Tibial nerve (tissue), 4 donors: ENCODE measurements at places on chromosomes 12 and 14. TPM values are rescaled to one million over a fixed set of nuclear protein-coding genes. Genes with fewer than 3 reads are reported as not detected.

KRT6C gene
- total RNA-seq: not detected

RPL36AL gene
- total RNA-seq: 132 TPM

KRT78 gene
- not detected for total RNA-seq

LMNTD1 gene
- total RNA-seq: not detected

GATC gene
- total RNA-seq: 31.8 TPM

SERPINA12 gene
- total RNA-seq: not detected

LRRC10 gene
- total RNA-seq: not detected

NPFF gene
- not detected for total RNA-seq

C12orf50 gene
- total RNA-seq: not detected

VRTN gene
- total RNA-seq: not detected

CLEC9A gene
- total RNA-seq: 0.21 TPM

CLEC6A gene
- not detected for total RNA-seq

SLC2A3 gene
- total RNA-seq: 83.4 TPM

EIF2B2 gene
- 33.5 TPM for total RNA-seq

PTPN21 gene
- 25.6 TPM for total RNA-seq

FSCB gene
- 0.66 TPM for total RNA-seq

DNA sequence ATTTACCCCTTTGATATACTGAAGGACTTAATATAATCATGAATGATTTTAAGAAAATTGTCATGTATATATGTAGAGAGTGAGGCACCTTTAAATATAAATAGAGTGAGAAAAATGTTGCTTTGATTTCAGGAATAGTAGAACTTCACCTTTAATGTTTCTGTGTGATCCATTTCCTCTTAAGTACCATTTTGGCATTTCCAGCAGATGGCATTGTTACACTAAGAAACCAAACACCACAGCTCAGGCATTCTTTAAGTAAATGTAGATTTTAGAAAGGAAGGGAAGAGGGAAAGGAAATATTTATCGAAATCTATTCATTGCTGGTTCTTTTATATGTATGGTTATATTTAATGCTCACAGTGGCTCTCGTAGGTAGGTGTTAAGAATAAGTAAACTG is 556.7 kb upstream of the FBXO33 start:
- DNase-seq: no peak

GRCh38 chr12:116384691-116385485 is 107.4 kb upstream of the MED13L start:
- no peak for DNase-seq

DNA sequence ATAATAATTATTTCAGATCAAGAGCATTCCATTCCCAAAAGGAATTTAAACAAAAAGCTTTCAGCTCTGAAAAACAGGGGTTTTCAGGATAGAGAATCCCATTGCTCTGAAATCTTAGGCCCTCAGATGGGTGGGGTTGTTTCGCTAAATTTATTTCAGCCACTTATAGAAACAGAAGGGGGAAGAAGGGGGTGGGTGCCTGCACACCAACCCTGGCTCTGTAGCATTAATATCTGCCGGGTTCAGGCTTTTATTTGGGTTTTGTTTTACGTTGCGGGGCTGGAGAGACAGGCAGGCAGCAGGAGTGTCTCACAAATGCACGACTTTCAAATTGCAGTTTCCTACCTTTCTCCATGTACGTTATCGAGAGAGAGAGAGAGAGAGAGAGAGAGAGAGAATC is 12.5 kb upstream of the ZFP36L1 start:
- DNase-seq: no peak

DNA sequence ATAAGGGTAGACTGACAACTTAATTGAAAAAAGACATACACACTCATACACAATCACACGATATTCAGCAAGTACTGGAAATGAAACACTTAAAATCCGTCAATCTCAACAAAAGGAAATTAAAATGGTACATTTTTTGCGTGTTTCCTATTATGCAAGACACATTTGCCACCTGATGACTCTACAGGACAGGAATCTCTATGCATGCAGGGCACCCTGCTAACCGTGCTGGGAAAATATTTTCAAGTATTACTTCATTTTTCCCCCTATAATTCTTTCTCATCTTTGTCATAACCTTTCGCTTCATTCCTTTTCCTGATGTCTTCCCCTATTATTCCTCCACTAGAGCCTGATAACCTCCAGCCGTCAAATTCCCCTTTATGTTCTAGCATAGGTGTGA is 150.2 kb downstream of the TMEM132D start:
- no peak for DNase-seq

GRCh38 chr12:124678421-124678893 is 111.0 kb upstream of the NCOR2 start:
- DNase-seq: no peak

GRCh38 chr12:75953312-75953906 is 78.2 kb downstream of the PHLDA1 start:
- no peak for DNase-seq

DNA sequence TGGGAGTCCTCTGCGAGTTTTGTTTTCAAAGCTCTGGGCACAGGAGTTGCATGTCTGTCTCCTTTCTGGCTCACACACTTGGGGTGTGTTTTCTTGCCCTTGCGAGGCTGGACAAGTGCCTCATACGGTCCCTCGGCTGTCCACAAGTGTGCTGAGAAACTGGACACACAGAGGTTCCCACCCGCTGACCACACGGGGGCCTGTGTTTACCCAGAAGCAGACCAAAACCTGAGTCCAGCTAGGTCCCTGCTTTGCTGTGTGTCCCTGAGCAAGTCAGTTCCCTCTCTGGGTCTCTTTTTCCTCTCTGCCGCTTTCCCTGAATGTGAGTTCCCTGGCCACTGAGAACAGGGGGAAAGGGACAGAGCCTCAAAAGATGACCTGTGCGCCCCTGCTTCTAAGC is 678 bp upstream of the OAS2 start:
- DNase-seq: no peak

- DNase-seq: no peak
Observed at GRCh38 chr14:97724265-97724731, 927.1 kb downstream of the VRK1 start.

GRCh38 chr12:30019366-30020140 is 235.8 kb upstream of the TMTC1 start:
- no peak for DNase-seq

GRCh38 chr12:113867258-113867657 is 98.9 kb downstream of the RBM19 start:
- DNase-seq: no peak

- DNase-seq: no peak
Observed at GRCh38 chr12:111202237-111202915, 166.5 kb downstream of the PHETA1 start.

GRCh38 chr12:26247873-26248272 is 52.5 kb downstream of the SSPN start:
- no peak for DNase-seq

DNA sequence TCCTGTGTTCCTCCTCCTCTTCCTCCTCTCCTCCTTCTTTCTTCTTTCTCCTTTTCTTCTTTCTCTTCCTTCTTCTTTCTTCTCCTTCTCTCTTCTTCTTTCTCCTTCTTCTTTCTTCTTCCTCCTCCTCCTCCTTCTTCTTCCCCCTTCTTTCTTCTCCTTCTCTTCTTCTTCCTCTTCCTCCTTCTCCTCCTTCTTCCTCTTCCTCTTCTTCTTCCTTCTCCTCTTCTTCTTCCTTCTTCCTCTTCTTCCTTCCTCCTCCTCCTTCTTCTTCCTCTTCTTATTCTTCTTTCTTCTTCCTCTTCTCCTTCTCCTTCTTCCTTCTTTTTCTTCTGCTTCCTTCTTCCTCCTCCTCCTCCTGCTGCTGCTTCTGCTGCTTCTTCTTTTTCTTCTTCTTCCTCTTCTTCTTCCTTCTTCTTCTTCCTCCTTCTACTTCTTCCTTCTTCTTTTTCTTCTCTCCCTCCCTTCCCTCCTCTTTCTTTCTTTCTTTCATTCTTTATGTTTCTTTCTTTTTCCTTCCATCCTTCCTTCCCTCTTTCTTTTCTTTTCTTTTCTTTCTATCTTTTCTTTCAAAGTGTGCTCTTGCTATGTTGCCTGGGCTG is 19.0 kb downstream of the C12orf71 start:
- no peak for DNase-seq

GRCh38 chr14:96585672-96586013 is 83.5 kb downstream of the PAPOLA start:
- no peak for DNase-seq

- no peak for DNase-seq
Observed at GRCh38 chr14:104342435-104343293, 204.3 kb downstream of the KIF26A start.

GRCh38 chr12:28770322-28770721 is 378.8 kb upstream of the FAR2 start:
- no peak for DNase-seq

- DNase-seq: no peak
Observed at GRCh38 chr14:35335388-35336092, 43.4 kb downstream of the PSMA6 start.

DNA sequence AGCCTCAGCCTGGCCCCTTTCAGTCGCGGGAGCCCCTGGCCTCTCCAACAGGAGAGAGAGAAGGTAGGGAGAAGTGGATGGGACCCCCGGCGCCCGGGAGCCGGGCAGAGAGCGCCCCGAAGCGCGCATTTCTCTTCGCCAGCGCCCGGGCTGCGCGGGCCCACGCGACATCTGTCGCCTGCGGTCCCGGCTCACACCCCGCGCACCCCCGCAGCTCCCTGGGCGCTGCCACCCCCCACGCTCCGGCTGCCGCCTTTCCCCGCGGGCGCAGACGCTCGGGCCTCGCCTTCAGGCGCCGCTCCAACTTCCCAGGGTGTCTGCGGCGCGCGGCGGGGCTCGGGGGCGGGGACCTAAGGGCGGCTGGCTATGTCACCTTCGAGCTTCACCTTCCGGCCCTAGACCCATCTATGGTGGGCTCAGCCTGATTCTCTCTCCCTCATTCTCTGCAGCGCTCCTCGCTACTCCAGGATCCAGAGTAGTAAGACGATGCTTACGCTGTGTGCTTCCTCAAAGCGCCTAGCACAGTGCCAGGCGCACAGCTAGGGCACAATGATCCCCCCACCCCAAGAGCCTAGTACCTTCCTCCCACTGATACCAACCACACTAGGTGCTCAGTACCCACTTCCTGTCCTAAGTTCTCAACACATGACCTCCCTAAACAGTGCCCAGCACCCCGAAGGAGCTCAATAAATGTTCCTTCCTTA is 1.6 kb downstream of the HRK start:
- DNase-seq: no peak

GRCh38 chr14:104393199-104393897 is 186.2 kb upstream of the C14orf180 start:
- no peak for DNase-seq

DNA sequence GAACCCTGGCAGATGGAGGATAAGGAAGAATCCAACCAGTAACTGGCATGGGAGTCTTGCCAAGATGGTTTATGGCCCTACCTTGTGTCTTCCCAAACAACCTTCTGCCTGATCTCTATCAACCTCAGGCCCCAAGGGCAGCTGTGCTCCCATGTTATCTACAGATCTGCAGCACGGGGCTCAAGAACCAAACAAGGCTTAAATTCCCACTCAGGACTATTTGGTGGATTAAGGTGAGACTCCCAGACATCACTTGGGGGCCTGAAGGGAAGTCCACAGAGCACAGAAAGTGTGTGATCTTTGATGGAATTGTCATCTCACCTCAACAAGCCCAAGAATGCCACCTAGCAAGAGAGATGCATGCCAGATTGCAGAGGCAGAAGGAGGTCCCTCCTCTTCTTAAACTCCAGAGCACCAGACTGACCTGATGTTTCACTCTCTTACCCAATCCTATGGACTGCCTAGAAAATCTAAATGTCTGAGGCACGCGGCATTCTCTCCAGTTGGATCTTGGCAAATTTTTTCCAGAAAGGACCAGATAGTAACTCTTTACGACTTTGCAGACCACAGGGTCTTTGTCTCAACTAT is 759.5 kb upstream of the TBX3 start:
- DNase-seq: no peak
